Fibroblast of the conjunctiva (primary cell): ENCODE measurements at places on chromosomes 16 and 17.
A peak's percentile ranks its signal among the peaks of the same experiment; 100 is the strongest.

- DNase-seq, result peak; percentile 91
Measured at GRCh38 chr17:80892019-80892855, 99.4 kb upstream of the CHMP6 start.

DNA sequence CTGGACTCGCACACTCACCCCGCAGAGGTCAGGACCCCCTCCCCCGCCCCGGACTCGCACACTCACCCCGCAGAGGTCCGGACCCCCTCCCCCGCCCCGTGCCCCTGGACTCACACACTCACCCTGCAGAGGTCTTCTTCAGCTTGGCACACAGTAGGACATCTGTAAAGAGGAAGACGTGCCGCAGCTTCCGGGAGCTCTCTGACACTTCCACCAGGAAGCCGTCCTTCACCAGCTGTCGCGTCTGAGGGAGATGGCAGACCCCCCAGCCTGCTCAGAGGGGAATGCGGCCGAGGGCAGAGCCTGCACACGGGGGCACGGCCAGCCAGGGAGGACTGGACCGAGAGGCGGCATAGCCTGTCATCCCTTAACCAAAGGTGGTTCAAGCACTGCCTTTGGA is 72.9 kb downstream of the TIMM22 start:
- no peak for DNase-seq

DNA sequence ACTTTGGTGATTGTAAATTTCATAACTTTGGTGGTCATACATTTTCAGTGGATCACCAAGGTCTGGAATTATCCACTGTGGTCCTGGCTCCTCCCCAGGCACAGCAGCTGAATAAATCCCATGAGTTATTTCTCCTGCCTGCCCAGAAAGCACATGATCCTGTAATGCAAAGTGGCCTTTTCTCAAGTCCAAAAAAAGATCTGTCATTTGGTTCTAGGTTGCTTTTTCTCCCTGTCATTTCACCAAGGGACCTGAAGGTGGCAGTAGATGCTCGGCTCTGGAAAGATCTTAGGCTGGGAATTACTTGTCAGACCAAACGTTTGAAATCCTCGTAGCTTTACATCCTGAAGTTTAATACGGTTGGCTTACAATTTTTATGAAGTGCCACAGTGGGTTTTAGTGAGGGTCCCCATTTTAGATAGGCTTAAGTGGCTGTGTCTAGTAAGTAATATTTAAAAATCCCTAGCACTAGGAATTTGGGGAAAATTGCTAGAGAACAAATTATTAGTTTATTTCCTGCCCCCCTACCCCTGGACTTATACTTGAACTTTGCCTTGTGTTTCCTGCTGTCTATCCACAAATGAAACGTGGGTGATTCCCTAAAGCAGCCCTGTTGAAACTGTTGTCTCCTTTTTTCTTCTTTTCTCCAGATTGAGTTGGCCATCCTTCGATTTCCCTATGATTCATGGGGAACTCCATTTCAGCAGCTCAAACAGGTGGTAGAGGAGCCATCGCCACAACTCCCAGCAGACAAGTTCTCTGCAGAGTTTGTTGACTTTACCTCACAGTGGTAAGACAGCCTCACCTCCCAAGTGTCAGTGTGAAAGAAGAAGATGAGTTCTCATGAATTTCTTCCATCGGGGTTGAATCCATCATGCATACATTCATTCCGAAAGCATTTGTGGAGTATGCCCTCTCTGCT is 111.7 kb downstream of the MAP2K6 start:
- peak; percentile 65 for DNase-seq

DNA sequence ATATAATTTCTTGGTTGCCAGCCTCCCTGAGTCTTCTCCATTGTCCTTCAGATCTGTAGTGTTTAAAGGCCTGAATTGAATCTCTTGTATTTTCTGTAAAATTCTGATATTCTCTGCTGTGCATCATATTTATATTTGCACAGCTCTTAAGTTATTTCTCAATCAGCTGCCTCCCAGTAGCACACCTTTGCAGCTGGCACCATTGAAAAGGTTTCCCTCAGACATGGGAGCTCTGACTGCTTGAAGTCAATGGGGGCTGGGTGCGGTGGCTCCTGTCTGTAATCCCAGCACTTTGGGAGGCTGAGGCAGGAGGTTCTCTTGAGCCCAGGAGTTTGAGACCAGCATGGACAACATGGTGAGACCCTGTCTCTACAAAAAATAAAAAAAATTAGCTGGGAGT is 40.4 kb downstream of the PITPNC1 start:
- no peak for DNase-seq

- DNase-seq, result no peak
Measured at GRCh38 chr17:49932138-49932723, 36.8 kb upstream of the DLX4 start.

DNA sequence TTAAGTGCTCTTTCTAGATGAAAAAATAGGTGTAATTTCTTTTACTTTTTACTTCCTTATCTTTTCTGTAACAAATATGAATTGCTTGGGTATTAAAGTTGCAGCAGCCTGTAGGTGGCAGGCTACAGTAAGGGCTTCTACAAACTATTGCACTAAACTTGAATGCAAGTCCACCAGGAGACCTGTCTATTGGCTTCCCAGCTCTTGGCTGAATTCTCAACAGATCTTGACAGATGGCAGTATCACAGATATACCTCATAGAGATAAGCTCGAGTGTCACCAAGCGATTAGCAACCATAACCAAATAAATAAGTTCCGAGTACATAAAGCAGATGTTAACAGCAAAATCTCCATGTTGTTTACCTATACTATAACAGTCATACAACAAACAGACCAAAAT is 5.9 kb downstream of the BBS2 start:
- peak; percentile 55 for DNase-seq

DNA sequence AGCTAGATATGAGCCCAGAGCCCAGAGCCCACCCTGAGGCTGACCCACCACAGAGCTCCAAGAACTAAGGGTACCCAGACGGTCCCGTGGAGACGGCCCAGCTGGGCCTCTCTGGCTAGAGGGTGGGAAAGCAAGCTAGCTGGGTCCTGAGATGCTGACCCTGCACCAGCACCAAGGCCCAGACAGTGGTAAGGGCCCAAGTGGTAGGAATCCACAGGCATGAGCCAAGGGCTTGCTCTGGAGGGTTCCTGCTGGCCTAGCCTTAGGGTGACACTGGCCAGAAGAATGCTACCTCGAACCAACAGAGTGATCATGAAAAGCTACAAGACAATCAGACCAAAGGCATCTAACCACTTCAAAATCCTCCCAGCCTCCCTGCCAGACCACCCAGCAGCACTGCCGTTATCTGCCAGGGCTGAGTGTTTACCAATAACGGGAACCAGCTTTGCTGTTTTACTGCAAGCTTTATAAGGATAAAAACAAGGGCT is 13.2 kb downstream of the HIC1 start:
- DNase-seq, result no peak

DNA sequence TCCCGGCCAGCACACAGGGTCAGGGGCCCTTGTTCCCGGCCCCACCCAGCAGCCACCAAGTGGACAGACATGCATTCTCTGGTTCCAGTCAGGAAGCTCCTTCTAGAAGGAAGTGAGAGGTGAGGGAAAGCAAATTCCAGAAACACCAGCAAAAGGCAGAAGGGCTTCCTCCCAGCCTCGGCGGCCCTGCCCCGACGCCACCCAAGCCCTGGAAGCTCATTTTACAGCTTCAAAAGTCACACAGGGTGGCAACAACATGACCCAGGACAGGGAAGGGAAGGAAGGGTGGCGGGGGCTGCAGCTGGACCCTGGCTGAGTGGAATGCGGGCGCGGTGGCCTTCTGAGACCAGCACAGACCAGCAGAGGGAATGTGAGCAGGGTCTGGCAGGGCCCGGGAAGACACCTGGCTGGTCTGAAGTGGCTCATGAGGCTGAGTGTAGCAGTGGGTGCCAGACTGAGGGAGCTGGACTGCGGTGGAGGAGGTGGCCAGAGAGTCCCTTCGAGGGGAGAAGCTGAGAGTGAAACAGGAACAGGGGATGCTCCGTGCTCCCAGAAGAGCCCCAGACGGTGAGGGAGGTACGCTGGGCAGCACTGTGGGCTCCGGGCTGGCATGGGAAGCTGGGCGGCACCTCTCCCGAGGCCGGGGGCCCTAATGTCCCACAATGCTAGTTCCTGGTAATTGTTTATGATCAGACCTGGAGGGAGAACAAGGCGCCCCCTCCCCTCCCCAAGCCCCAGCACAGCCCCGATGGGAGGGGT is 1.9 kb upstream of the UNC13D start:
- no peak for DNase-seq

GRCh38 chr16:54053891-54054820 is 232.4 kb downstream of the IRX3 start:
- no peak for DNase-seq

GRCh38 chr16:50690177-50690576 is 3.2 kb upstream of the NOD2 start:
- no peak for DNase-seq

GRCh38 chr17:21371511-21372081 is 4.6 kb upstream of the KCNJ12 start:
- DNase-seq, result no peak

- no peak for DNase-seq
Measured at GRCh38 chr16:85349365-85350145, 237.3 kb upstream of the CIBAR2 start.

GRCh38 chr16:7450440-7450839 is 117.8 kb downstream of the RBFOX1 start:
- no peak for DNase-seq

DNA sequence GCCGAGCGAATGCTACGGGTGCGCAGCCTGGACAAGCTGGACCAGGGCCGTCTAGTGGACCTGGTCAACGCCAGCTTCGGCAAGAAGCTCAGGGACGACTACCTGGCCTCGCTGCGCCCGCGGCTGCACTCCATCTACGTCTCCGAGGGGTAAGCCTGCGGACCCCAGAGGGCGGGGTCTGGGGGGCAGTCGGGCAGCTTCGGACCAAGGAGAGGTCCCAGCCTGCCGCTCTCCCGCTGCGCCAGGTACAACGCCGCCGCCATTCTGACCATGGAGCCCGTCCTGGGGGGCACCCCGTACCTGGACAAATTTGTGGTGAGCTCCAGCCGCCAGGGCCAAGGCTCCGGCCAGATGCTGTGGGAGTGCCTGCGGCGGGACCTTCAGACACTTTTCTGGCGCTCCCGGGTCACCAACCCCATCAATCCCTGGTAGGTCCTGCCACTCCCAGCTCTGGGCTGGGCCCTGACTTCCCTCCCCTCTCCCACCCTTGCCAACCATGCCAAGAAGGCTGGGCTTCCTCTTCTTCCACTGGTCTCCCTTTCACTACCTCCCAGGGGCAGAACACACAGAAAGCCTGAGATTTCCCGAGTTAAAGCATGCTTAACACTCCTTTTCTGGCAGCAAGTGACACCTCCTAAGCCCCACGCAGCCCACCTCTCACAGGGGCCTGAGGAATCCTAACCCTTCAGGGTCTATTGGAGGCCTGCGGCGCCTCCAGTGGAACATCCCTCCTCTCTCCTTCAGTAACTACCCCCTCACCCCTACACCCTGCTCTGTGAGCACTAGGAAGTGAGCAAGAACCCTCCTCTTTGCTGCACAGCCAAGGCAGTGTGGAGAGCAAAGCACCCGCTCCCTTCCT is 3.2 kb downstream of the NAGS start:
- no peak for DNase-seq

GRCh38 chr17:60630352-60630751 is 30.4 kb downstream of the PPM1D start:
- no peak for DNase-seq

- DNase-seq, result no peak
Measured at GRCh38 chr16:65772134-65772732, 594.3 kb upstream of the CDH5 start.

DNA sequence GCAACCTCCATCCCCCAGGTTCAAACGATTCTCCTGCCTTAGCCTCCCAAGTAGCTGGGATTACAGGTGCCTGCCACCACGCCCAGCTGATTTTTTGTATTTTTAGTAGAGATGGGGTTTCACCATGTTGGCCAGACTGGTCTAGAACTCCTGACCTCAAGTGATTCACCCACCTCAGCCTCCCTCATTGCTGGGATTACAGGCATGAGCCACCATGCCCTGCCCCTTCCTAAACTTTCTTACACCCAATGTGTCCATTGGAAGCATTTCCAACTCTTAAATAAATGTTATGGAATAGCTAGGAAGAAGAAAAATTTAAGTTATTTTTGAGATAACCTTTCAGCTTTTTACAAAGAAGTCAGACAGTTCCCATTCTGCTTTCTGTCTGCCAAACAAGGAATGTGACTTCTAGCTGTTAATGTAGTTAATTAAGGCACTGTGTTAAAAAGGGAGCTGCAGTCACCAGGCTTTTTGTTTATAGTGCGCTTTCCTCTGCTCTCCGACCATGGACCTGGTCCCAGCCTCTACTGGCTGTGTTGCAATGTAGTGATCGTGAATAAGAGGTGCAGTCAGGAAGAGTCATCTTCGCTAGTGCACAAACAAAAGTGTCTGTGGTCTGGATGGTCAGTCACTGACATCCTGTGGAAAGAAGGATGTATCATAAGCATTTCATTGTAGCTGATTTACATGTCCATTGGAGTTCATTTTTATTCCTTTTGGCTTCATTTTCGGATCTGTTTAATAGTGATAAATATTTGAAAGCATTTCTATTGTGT is 39.7 kb downstream of the USP10 start:
- DNase-seq, result no peak

- no peak for DNase-seq
Measured at GRCh38 chr16:9297437-9298113, 206.1 kb downstream of the HAPSTR1 start.

- DNase-seq, result peak; percentile 91
Measured at GRCh38 chr17:43760254-43760852, 1.8 kb upstream of the SOST start.

DNA sequence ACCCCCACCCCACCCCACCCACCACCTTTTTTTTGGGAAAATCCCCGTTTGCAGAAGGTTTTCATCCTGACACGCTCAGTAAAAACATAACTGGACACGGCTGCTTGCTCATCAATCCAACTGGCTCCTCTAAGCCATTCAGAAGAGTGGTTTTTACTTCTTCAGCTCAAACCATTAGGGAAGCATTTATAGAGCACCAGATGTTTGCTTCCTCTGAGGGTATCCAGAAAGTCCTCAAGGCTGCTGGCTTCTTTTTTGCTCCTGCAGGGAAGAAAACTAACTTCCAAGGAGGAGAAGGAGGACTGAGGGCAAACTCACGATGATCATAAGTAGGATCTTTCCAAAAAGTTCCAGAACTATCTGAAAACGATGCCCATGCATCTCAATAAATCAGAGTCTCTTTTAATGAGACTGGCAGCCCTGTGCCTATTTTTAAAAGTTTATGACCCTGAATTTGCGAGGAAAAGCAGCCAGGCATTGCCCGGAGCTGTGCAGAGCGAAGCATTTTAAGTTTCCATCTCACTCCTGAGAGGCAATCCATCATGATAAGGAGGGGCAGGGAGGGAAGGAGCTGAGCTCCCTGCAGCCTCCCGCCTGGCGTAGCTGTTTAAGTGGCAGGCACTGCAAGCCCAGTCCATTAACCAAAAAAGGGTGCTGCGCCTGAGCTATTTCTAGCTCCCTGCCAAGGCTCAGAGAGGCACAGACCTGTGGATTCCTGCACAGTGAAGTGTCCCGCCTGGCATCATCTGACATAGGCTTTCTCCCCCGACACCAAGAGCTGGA is 146.3 kb upstream of the FOXF1 start:
- DNase-seq, result no peak

- no peak for DNase-seq
Measured at GRCh38 chr17:9170853-9171252, 149.5 kb downstream of the NTN1 start.

GRCh38 chr17:32746280-32746679 is 130.6 kb downstream of the MYO1D start:
- DNase-seq, result no peak
